Gastroesophageal sphincter (tissue), 4 donors: ENCODE measurements at places on chromosomes 16 and 17. TPM values are rescaled to one million over a fixed set of nuclear protein-coding genes. Genes with fewer than 3 reads are reported as not detected.

The CTRB1 gene
- total RNA-seq = not detected

The CCDC40 gene
- total RNA-seq = 17.3 TPM

The MYH1 gene
- total RNA-seq = not detected

The KRTAP2-1 gene
- not detected for total RNA-seq

The GP1BA gene
- 0.19 TPM for total RNA-seq

The TMEM114 gene
- total RNA-seq = not detected

The GPR142 gene
- not detected for total RNA-seq

The PIRT gene
- 2.1 TPM for total RNA-seq

The KIF19 gene
- 2.1 TPM for total RNA-seq

The KRTAP1-1 gene
- not detected for total RNA-seq

The KRT25 gene
- not detected for total RNA-seq

The KRT32 gene
- total RNA-seq = not detected

The KRTAP4-3 gene
- total RNA-seq = not detected

The CRYBA1 gene
- total RNA-seq = not detected

The MAZ gene
- total RNA-seq = 104 TPM

The FASN gene
- 43.9 TPM for total RNA-seq

The ZG16B gene
- 37.5 TPM for total RNA-seq

The ACSM2B gene
- 0.13 TPM for total RNA-seq

The GNGT2 gene
- not detected for total RNA-seq

The SMIM22 gene
- not detected for total RNA-seq

The JPH3 gene
- 1.1 TPM for total RNA-seq

The ASPSCR1 gene
- total RNA-seq = 19.7 TPM

The UTS2R gene
- not detected for total RNA-seq

The TERB1 gene
- total RNA-seq = not detected

The CFAP97D1 gene
- not detected for total RNA-seq

The ATP2C2 gene
- 0.31 TPM for total RNA-seq

The SLC46A1 gene
- 8.9 TPM for total RNA-seq

The TPSG1 gene
- not detected for total RNA-seq

The AOC2 gene
- 1.4 TPM for total RNA-seq

The SULT1A4 gene
- 22.2 TPM for total RNA-seq

The UMOD gene
- total RNA-seq = not detected
